Astrocyte of the hippocampus (primary cell): ENCODE measurements at places on chromosomes 12 and 14.

GRCh38 chr14:22462923-22463322 lies 126.1 kb downstream of the DAD1 start:
- no peak for DNase-seq

DNA sequence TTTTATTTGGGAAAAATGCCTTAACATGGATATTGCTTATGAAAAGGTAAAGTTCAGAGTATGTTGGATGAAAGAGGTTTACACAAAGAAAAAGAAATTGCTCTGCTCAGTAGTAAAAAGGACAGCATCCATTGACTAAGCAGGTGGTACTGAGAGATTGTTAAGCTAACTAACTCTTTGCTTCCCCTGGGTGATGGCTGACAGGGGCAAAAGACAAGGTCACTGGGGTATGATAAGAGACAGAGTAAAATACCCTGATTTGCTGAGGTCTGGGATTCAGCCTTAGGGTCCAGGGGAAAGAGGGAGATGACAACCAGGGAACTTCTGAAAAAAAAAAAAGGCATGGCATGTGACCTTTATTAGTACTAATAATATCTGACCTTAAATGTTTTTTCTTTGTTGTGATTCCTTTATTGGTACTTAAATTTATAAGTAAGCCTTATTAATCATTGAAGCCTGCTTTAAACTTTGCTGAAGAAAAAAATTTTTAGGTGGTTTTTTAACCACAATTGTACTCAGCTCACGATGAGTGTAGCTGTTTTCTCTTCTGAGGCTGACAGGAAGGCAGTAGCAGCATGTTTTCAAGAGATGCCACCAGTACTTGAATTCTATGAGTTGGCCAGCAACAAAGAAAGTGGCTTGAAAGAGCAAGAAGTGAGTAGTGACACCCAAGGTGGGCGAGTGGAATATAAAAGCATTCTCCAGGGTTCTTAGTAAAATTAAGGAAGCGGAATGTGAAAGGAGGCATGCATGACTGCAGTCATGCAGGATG lies 43.7 kb upstream of the KITLG start:
- DNase-seq: peak; percentile 43

DNA sequence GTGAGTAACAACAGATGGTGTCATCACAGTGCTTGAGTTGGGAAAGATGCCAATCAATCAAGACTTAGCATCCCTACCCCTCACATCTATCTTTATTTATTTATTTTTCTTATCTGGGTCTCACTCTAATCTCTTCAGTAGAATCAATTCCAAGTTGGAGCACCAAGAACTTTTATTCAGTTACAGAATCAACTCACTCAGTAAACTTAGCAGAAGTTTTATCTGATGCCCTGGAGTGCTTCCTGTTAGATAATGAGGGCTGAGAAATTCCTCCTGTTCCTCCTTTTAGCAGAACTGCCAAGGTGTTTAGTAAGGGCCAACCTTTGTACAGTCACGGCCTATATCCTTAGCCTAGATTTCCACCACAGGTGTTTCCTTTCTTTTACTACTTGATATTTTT lies 11.3 kb upstream of the SLC5A8 start:
- DNase-seq: no peak

- DNase-seq: no peak
These were observed 60.3 kb downstream of the GPHN start for GRCh38 chr14:66568220-66568619.

- DNase-seq: no peak
These were observed 164.8 kb downstream of the ITPR2 start for GRCh38 chr12:26668230-26668629.

DNA sequence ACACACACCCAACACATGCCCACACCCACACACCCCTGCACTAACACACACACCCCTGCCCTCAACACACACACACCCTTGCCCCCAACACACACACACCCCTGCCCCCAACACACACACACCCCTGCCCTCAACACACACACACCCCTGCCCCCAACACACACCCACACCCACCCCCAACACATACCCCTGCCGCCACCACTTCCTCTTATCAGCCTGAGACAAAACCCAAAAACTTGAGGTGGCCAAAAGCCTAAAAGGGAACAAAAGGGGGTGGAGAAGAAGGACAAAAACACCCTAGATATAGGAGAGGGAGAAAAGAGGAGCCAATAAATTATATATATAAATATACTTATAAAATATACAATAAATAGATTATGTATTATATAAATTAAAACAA lies 9.1 kb upstream of the DEGS2 start:
- DNase-seq: no peak

DNA sequence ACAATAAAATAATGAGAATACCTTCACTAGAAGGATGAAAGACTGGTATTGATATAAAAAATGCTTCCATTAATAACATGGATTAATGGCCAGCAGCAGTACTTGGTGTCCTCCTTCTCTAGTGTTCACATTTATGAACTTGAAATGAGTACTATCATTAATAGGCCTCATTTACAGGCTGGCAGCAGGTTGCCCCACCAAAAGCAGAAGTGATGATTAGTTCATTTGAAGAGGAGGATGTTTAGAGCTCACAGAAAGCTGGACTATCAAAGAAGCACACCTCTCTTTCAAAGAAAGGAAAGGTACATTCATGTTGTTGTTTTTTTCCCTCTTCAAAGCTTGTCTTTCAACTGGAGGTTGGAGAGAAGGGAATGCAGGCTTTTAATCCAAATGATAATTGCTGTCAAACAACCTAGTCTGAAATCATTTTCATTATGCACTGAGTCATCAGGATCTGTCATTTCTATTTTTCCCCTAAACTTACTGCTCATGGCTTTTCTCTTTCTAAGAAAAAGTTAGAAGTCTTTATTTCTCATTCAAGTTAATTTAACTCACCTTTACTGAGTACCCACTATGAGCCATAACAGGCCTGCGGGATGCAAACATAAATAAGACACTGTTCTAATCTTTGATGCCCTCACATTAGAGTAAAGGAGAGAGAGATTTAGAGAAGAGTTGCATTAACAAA lies 157.9 kb upstream of the GRIP1 start:
- no peak for DNase-seq

DNA sequence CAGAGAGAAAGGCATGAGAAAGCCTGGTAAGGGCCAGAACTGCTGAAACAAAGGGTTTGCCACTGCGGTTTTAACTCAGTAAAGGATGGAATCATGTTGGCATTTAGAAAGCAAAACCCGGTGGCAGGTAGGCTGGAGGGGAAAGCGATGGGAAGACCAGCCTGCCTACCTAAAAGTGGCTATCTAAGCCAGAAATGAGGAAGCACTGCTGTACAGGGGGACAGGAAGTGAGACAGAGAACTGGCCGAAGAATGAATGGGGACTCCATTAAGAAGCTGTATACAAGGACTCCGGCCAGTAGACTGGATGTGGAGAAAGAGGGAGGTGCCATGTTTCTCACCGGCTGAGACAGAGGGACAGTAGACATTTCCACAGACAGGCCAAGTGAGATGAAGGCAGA lies 48.2 kb downstream of the PPM1H start:
- no peak for DNase-seq

DNA sequence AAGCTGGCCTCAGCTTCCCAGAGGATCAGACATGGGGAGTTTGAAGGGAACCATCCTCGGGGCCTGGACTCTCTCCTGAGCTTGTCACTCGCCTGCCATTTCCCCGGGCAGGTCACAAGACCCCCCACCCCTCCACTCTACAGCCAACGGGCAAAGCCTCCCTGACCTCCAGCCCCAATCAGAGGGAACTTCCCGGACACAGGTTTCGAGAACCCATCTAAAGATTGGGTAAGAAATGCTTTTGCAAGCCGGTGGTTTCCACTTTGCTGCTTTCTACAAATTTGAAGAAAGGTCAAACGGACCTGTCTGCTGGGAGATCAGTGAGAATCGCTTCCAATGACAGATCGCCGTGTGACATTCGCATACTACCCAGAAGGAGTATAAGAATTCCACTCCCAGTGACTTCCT lies 89.6 kb downstream of the SCARB1 start:
- no peak for DNase-seq

GRCh38 chr14:33062476-33062875 lies 123.8 kb downstream of the NPAS3 start:
- peak; percentile 47 for DNase-seq

DNA sequence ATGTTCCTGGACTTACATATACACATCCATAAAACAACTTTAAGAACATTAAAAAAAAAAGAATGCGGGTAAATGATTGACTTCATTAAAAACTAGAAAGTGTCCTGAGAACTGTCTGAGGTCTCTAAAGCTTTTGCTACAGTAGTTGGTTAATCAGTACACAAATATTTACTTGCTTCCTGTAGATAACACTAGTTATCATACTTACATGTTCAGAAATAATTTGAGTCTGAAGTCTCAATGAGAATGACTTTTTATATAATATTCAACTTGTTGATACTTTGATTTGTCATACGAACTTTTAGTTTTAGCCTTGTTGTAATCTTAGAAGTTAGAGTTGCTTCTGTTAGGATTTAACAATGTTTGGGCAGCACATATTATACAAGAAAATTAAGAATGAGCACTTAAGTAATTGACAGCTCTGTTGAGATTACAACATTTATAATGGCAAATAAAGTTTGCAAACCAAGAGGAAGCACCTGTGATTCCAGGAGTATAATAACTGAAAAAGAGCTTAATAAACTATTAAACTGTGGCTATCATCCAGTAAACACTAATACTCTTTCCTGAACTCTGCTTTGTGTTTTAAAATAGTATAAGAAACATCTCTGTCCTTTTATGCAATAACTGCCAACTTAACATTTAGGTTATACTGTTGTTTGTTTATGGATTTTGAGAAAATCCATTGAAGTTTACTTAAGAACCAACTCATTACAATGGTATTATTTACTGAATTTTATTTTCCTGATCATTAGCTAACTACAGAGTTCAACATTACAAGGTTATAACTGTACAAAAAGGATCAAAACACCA lies 131.7 kb downstream of the MIPOL1 start:
- DNase-seq: no peak

- DNase-seq: no peak
These were observed 496.0 kb downstream of the SLC6A15 start for GRCh38 chr12:84416626-84417025.

DNA sequence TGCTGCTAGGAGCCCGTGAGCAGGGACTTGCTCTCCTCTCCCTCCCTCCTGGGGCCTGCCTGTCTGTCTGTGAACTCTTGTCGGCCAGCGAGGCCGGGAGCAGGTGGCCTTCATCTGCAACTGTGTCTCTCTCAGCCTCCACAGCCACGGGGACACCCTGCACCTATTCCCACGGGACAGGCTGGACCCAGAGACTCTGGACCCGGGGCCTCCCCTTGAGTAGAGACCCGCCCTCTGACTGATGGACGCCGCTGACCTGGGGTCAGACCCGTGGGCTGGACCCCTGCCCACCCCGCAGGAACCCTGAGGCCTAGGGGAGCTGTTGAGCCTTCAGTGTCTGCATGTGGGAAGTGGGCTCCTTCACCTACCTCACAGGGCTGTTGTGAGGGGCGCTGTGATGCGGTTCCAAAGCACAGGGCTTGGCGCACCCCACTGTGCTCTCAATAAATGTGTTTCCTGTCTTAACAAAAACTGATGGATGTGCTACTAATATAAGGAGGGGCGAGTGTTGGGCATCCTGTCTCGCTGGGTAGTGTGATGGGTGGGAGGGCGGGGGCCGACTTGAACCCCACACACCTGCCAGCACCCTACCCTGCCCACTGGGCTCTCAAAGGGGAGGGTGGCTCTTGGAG lies 34.8 kb downstream of the MEG3 start:
- no peak for DNase-seq

DNA sequence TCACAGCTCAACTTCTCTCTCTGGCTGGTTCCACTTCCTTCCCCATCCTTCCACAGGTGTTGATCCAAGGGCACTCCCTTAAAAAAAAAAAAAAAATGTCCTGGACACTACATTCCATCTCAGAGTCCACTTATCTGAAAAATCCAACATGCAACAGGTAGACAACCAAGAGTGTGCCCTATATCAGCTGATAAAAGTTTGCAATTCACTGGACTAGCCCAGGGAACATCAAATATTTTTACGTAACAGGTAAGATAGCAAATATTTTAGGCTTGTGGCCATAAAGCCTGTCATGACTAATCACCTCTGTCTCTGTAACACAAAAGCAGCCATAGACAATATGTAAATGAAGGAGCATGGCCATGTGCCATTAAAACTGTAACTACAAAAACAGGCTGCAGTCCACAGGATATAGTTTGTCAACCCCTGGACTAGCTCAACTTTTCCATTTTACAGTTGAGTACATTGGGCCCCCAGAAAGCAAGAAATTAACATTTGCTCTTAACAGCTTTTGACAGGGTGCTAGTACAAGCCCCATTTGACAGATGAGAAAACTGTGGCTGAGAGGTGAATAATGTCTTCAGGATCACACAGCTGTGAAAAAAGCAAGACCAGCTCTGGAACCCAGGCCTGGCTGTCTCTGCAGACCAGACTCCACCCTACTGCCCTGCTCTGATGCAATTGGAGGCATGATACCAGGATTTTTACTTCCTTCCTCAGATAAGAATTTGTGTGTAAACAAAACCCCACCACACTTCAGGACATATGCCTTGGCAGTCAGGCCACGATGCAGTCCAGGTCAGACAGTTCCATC lies 68.9 kb downstream of the CMKLR1 start:
- no peak for DNase-seq

DNA sequence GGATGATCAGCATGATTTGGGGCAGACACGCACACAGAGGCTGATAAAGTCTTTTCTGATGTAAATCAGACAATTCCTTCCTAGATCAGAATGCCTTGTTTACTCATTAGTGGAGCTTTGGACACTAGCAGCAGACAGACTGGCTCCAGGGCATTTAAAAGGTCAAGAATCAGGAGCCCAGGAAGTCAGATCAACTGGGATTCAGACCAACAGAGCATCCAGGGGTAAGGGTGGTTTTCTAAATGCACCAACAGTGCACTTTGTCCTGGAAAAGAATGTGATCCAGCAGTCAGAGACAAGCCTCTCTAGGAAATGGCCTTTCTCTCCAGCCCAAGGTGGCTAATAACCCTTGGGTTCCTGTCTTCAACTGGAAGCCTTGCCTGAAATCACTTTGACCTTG lies 405.3 kb downstream of the MED13L start:
- DNase-seq: no peak

GRCh38 chr12:132804426-132804861 lies 24.2 kb downstream of the GOLGA3 start:
- DNase-seq: no peak

- no peak for DNase-seq
These were observed 11.2 kb downstream of the PRPF39 start for GRCh38 chr14:45095143-45095542.

DNA sequence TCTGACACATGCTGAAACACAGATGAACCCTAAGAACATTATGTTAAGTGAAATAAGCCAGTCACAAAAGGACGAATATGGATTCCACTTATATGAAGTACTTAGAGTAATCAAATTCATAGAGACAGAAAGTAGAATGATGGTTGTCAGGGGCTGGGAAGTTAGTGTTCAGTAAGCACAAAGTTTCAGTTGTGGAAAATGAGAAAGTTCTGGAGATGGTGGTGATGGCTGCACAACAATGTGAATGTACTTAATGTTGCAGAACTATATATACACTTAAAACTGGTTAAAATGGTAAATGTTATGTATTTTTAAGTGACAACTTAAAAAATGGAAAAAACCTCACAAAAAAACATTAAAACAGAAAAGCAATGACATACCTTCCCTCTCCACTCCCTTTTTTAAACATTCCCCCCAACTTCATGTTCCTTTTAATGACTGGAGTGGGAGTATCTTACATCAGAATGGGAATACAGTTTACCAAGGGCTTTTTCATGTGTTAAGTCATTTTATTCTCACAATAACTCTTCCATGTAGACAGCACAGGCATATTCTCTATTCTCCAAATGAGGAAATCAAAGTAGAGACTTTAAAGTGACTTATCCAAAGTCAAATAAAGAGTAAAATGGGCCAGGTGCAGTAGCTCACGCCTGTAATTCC lies 24.0 kb downstream of the BTBD7 start:
- no peak for DNase-seq
